ENCODE measurements at places on chromosomes 11 and 22.

DNA sequence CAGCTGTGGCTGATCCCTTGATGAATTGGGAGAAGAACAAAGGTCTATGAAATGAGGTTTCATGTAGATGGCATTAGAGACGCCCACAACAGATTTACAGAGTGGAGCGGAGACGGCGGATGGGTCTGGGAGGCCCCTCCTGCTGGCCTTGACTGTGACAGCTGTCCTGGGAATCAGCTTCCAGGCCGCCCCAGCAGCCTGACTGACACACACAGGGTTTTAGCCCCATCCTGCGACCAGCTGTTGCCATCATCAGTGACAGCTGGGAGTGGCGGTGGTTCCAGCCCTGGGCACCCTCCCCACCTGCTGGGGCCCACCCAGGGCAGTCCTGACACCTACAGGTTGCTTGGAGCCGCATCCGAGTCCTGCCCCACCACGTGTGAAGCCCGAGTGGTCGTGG is 64.0 kb upstream of the PPP6R3 start:
- DNase-seq, result no peak

- peak; percentile 65 for DNase-seq
Measured at GRCh38 chr22:33028234-33028633, 29.9 kb downstream of the SYN3 start.

DNA sequence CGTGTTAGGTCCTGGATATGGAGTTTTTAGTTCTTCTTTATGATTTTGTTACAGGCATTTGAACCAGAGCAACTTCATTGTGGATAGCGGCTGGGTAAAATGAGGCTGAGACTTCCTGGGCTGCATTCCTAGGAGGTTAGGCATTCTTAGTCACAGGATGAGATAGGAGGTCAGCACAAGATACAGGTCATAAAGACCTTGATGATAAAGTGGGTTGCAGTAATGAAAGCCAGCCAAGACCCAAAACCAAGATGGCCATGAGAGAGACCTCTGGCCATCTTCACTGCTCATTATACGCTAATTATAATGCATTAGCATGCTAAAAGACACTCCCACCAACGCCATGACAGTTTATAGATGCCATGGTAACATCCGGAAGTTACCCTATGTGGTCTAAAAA is 23.4 kb upstream of the CLMP start:
- peak; percentile 69 for DNase-seq

- DNase-seq, result no peak
Measured at GRCh38 chr11:125978778-125979407, 33.0 kb downstream of the VSIG10L2 start.

GRCh38 chr22:42769574-42770447 is 49.1 kb upstream of the A4GALT start:
- DNase-seq, result peak; percentile 64

DNA sequence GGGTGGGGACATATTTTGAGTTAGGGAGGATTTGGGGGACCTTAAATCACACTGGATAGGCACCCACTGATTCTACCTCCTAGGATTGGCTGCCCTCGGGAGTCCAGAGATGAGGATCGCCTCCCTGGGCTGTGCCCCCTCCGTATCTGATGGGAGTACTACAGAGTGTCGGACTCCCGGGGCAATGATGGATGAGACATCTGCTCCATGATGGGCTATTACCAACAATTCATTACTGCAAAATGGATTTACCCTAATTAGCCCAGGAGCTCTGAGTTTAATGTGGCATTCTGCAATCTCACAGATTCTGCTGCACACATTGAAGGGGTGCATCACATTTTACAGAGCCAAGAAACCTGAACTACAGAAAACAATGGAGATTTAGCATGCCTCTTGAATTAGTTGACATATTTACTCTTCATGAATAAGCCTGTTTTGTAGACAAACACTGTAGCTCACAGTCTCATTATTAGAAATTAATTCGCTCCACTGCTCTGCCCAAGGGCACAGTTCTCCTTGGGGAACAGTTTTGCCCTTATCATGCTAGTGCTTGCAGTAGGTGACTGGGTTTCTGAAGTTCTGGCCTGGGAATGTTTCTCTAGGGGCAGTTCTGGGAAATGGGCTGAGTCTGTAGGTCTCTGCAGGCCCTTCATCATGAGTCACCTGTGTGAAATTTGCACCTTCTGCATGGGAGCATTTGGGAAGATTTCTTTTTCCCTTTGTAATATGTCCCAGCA is 217.1 kb upstream of the PLET1 start:
- no peak for DNase-seq

DNA sequence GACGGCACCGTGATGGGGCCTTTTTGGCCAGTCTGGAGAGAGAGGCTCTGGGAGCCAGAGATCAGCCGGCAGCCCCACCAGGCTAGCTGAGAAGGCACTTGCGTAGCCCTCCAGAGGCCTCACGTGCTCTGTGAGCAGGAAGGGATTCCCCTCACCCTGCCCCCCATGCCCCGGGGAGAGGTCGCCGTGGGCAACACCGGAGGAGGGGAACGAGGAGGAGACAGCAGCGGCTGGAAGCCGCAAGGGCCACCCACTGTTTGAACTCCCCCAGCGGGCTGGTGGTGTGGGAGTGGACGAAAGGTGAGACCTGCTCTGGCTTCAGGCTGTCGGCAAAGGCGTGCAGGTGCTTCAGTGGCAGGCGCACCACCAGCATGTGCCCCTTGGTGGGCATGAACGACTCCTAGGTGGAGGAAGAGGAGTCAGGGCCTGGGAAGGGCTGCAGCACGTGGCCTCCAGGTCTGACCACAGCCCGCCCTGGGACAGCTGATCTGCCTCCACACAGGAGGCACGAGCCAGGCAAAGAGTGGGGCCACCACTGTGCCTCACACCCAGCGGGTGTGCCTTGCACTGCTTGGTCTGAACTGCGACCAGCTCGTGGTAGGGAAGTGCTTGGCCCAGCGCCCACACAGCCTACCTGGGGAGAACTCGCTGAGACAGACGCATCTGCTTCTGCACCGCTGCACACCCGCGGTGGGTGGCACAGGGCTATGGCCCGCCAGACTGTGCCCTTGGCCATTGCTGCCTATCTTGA is 99.9 kb downstream of the MED15 start:
- DNase-seq, result peak; percentile 71

DNA sequence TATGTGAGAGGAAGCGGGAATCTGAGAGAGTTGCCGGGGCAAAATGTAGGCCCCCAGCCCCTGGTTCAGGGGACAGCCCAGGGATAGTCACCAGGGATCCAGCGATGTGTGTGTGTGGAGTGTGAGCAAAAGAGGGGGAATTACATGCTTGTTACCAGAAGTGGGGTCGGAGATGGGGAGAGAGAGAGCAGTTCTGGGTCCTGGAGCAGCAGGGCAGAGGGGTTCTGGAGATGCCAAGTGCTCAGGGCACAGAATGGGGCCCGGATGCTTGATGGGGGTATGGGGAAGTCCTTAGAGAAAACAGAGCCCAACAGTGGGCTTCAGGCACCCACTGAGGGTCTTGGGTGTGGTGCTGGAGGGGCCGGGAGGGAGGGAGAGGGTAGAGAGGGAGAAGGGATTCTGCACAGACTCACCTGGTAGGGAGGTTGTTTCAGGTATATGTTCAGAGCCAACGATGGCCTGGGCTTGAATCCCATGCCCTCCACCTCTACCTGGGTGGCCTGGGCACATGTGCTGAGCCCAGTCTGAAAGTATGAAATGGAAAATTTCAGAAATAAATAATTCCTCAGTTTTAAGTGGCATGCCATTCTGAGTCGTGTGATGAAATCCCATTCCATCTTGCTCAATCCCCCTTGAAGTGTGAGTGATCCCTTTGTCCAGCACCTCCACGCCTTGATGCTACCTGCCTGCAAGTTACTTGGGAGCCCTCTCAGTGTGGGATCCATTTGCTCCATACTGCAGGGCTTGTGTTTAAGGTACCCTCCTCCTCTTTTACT is 12.4 kb downstream of the SMIM38 start:
- DNase-seq, result no peak

DNA sequence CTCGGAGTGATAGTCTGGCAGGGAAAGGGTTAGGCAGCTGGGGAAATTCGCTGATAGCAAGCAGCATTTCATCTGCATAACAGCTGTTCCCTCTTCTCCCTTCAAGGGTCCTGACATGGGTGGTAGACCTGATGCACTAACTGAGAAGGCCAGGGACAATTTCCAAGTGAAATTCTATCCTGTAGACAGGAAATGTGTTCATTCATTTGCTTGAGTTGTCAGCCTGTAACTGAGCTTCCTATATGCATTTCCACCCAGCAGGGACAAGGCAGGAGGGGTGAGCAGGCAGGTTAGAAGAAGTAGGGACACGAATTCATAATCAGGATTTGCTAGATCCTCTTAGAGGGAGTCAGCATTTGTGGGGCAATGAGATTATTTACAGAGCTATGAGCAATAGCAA is 154.3 kb upstream of the NCAM1 start:
- DNase-seq, result no peak

DNA sequence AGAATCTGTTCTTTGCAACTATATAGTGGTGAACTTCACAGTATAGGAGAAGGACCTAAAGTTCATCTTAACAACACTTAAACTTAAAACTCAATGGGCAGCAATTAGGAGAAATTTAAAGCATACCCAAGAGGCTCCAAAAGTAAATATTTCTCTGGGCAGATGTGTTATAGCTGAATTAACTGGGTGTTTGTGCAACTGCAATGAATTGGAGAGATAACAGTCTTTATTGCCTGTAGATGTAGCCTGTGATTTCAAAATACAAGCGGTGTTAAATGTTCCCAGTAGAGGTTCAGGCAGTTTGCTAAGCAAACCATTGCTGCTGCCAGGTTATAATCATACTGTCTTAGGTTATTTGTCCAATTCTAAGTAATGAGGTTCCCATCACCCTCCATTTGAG is 294.1 kb upstream of the MTNR1B start:
- DNase-seq, result no peak

DNA sequence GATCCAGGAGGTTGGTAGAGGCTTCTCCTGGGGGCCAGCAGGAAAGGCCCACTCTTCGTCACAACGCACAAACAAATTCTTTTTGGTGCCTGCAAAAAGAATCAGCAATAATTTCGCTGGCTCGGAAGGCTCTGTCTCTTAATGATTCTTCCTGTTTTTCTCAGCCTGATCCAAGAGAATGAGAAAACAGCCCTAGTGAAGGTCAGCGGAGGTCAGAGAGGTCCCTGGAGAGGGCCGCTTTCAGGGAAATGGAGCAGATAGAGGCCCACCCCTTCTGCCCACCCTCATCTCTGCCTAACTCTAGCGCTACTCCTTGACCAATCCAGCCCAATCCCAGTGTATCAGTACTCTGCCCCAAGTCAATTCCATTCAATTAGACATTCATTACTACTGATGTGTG is 19.2 kb downstream of the LRRC55 start:
- DNase-seq, result no peak

GRCh38 chr11:43377389-43377788 is 18.7 kb downstream of the TTC17 start:
- DNase-seq, result no peak

DNA sequence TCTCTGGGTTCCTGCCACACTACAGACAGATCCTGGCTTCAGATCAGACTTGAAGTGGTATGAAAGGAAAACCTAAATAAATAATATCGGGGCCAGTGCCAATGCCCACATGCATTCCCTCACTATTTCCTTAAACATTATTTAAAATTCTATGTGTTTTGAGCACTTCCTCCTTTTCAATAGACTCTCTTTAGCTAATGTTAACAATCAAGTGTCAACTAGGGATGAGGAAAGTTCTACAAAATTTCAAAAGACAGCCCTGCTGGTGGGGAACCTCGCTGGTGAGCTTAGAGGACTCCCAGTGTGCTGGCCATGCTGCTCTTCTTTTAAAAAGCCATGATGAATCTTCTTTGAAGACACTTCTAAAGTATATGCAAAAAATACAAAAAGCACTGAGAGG is 87.5 kb downstream of the ENTHD1 start:
- no peak for DNase-seq

DNA sequence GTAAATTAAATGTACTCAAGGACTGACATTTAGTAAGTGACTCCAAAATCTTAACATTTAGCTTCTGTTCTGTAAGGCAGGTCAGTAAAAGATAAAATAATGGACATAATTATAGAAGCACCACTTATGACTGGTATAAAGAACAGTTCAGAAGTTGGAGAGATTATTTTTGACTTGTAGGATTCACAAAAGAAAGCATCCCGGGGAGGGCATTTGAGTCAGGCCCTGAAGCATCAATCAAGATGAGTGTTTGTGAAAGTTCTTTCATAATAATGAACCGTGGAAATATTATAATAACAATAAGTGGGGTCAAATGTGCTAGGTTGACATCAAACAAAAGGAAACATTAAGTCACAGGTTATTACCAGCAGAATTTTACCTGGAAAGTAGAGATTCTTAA is 201.9 kb downstream of the DDX10 start:
- no peak for DNase-seq

DNA sequence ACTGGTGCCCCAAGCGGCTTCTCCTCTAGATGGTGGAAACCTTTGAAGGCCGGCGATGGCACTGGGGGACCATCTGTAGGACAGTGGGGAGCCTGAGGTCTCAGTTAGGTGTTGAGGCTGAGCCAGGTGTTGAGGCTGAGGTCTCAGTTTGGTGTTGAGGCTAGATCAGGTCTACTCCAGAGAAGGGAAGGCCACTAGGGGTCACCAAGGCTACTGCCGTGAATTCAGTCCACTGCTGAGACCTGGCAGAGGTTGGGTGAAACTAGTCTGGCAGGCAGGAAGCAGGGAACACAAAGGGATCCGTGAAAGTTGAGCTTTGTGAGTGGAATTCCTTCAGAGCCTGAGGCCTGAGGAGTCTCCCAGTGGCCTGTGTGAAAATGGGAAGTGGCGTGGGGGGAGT is 123.8 kb upstream of the FGF3 start:
- DNase-seq, result no peak

DNA sequence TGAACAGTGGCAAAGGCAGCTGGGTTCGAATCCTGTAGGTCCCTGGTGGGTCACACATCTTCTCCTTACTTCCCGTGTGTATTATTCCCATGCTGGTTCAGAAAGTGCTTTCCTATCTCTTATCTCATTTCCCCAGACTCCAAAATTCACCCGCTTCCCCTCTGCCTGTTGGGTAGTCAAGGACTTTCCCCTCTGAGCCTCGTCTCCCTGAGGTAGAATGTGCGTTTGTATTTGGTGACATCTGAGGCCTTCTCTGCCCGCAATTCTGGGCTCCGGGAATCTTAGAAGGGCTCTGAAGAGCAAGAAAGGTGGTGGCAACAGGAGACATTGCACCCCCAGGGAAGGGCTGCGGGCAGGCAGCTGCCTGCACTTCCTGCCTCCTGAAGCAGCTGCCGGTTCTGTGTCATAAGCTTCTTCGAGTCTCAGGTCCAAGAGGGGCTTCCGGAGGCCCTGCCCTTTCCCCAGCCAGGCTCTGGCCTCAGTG is 5.9 kb downstream of the LRRC32 start:
- DNase-seq, result peak; percentile 53

DNA sequence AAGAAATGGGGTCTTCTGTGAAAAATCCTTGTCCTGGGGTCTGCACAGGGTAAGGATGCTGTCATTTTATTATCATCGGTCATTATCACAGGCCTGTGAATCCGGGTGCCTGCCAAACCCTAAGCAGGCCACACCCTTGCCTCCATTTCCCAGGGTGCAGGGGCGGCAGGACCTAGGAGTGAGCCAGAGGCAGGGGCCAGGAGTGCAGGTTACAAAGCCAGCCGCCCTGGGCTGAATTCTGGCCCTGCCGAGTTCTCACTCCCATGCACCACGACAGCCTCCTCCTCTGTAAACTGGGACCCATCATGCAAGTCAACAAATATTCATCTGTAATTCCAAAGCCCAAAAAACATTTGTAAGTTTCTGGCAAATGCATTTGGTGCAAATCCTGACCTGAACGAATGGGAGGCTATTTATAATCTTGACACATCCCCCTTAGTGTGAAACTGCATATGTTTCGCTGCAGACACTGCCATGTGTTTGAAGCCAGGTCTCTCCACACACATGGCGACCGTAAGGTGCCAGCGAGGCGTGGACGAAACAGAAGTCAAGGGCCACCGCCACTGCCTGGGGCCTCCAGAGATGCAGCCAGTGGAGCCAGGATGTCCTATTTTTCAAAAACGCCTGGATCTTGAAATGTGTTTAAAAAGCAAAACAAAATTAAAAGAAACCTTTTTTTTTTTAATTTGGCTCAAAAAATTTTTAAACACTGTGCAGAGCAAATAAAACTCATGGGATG is 6.7 kb downstream of the CD5 start:
- DNase-seq, result no peak

All from islet precursor cell (in vitro differentiated cells).